ENCODE measurements at places on chromosomes 7 and 10. TPM values are rescaled to one million over a fixed set of nuclear protein-coding genes. Genes with fewer than 3 reads are reported as not detected.

The SLC26A3 gene
- total RNA-seq: not detected

The CLDN12 gene
- total RNA-seq: 30.3 TPM

The GPR15LG gene
- total RNA-seq: not detected

The CPED1 gene
- 72.0 TPM for total RNA-seq

The FOXI2 gene
- not detected for total RNA-seq

The ZC3HAV1L gene
- total RNA-seq: 9.2 TPM

The INHBA gene
- total RNA-seq: 0.53 TPM

The PAOX gene
- total RNA-seq: 8.6 TPM

The FBXL13 gene
- total RNA-seq: 1.4 TPM

The NXPH1 gene
- total RNA-seq: not detected

The STRIP2 gene
- 6.1 TPM for total RNA-seq

The GPR146 gene
- not detected for total RNA-seq

The RASSF4 gene
- 6.6 TPM for total RNA-seq

The SMNDC1 gene
- total RNA-seq: 2.0 TPM

The CRHR2 gene
- total RNA-seq: not detected

The AGR2 gene
- not detected for total RNA-seq

The NOBOX gene
- total RNA-seq: not detected
